Progenitor cell of endocrine pancreas (in vitro differentiated cells): ENCODE measurements at places on chromosomes 11 and 22. TPM values are rescaled to one million over a fixed set of nuclear protein-coding genes. Genes with fewer than 3 reads are reported as not detected.

PMM1 gene
- total RNA-seq, result 46.0 and 51.3 TPM in 2 replicates

SCYL1 gene
- total RNA-seq, result 61.4 and 66.3 TPM in 2 replicates

BACE1 gene
- 68.0 and 78.2 TPM in 2 replicates for total RNA-seq

INCENP gene
- total RNA-seq, result 58.0 and 60.5 TPM in 2 replicates

CBL gene
- total RNA-seq, result 26.4 and 26.5 TPM in 2 replicates

OR10A2 gene
- total RNA-seq, result not detected in 2 replicates

C11orf16 gene
- not detected in 2 replicates for total RNA-seq

RFPL2 gene
- total RNA-seq, result 1.0 TPM in 2 replicates

OR8B8 gene
- not detected in 2 replicates for total RNA-seq

CBX7 gene
- total RNA-seq, result 6.0 and 7.7 TPM in 2 replicates

CCDC73 gene
- not detected in 2 replicates for total RNA-seq

DPAGT1 gene
- total RNA-seq, result 53.4 and 60.8 TPM in 2 replicates

OR4A16 gene
- not detected in 2 replicates for total RNA-seq

ATP5MG gene
- total RNA-seq, result 189 and 192 TPM in 2 replicates

TPBGL gene
- total RNA-seq, result 0.11 TPM in 1 of 2 replicates, not detected in the other

CECR2 gene
- 37.6 and 40.5 TPM in 2 replicates for total RNA-seq

NLRP14 gene
- 0.26 and 0.29 TPM in 2 replicates for total RNA-seq

TMPRSS4 gene
- 11.3 and 12.1 TPM in 2 replicates for total RNA-seq

AMBRA1 gene
- 44.0 and 45.3 TPM in 2 replicates for total RNA-seq

MARK2 gene
- 55.5 and 59.1 TPM in 2 replicates for total RNA-seq

TRPC6 gene
- total RNA-seq, result 0.05 and 0.58 TPM in 2 replicates

ATG16L2 gene
- 43.8 and 43.9 TPM in 2 replicates for total RNA-seq

ZC3H12C gene
- total RNA-seq, result 9.6 and 10.5 TPM in 2 replicates

MMP12 gene
- not detected in 2 replicates for total RNA-seq

OR5AR1 gene
- total RNA-seq, result not detected in 2 replicates

RPS6KA4 gene
- total RNA-seq, result 18.6 and 18.7 TPM in 2 replicates

GPHA2 gene
- total RNA-seq, result 0.41 TPM in 1 of 2 replicates, not detected in the other

SLC39A13 gene
- 38.3 and 42.4 TPM in 2 replicates for total RNA-seq

FIBIN gene
- 0.24 and 0.31 TPM in 2 replicates for total RNA-seq

OR51F2 gene
- not detected in 2 replicates for total RNA-seq

CCDC81 gene
- 1.3 TPM in 2 replicates for total RNA-seq

PIK3IP1 gene
- total RNA-seq, result 6.2 and 7.6 TPM in 2 replicates

ELMOD1 gene
- total RNA-seq, result 0.53 and 0.55 TPM in 2 replicates

TRPM5 gene
- 0.46 and 0.84 TPM in 2 replicates for total RNA-seq

HPX gene
- 2.5 and 6.1 TPM in 2 replicates for total RNA-seq

MIOX gene
- 0.69 and 0.98 TPM in 2 replicates for total RNA-seq

C22orf15 gene
- not detected in 2 replicates for total RNA-seq

KRTAP5-2 gene
- not detected in 2 replicates for total RNA-seq

NAP1L4 gene
- total RNA-seq, result 184 and 201 TPM in 2 replicates

OR8A1 gene
- total RNA-seq, result not detected in 2 replicates

KCNC1 gene
- total RNA-seq, result 0.67 and 1.2 TPM in 2 replicates

SCGB2A2 gene
- total RNA-seq, result not detected in 2 replicates

PGA5 gene
- 0.60 and 0.69 TPM in 2 replicates for total RNA-seq

CHADL gene
- 3.1 TPM in 2 replicates for total RNA-seq

ASPHD2 gene
- 4.0 and 4.2 TPM in 2 replicates for total RNA-seq
